Mucosa of gallbladder (tissue), 1 donor: ENCODE measurements at places on chromosomes 5 and 9. TPM values are rescaled to one million over a fixed set of nuclear protein-coding genes. Genes with fewer than 3 reads are reported as not detected.

The PDZD2 gene
- total RNA-seq = 2.7 TPM

The CDX1 gene
- total RNA-seq = 0.29 TPM

The PHYHD1 gene
- 14.6 TPM for total RNA-seq

The RLN2 gene
- not detected for total RNA-seq

The PCDHGB7 gene
- 15.5 TPM for total RNA-seq

GRCh38 chr9:126049088-126049487 lies 277.5 kb upstream of the MVB12B start:
- DNase-seq = no peak

DNA sequence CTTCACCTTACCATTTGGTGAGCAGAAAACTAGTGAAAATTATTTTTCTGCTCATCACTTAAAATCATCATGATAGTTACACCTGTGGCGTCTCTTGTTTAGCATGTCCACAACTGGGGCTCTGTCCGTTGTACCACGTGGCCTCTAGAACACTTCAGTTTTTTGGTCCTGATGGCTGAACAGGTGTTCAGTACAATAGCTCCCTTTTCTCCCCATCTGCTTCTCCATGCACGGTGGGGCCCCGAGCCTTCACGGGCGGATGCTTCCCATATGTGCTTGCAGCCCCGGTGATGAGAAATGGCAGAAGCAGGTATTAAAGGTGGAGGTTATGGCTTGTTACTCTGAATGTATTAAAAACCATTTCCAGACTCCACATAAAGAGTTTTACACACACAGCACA lies 304.1 kb downstream of the CWC27 start:
- no peak for DNase-seq

DNA sequence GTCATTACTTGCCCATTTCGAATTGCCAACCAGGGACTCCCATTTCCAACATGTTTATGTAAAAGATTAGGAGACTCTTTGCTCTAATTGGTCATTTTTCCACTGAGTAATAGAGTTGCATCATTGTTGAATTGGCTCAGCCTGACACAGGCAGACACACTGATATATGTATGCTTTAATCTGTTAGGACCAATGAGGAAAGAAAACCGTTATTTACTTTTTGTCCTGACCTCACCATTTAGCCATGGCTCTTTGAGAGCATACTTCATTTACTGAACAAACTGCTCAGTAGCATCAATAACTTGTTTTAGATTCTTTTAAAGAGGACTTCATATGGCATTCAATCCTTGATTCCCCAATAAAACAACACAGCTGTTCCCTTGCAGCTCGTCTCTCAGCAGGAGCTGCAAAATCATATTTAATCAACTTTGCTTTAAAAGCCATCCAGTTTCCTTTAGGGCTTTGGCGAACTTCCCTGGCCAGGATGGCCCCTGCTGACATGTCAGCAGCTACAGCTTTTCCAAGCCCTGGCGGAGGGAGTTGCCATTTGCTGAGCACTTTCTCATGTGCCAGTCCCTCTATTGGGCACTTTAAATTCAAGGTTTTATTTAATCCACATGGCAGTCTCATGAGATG lies 251.5 kb upstream of the TNC start:
- no peak for DNase-seq

GRCh38 chr5:122492675-122493074 lies 180.6 kb downstream of the SNCAIP start:
- no peak for DNase-seq

- DNase-seq = no peak
Observed at GRCh38 chr5:167565189-167565954, 726.1 kb upstream of the WWC1 start.

GRCh38 chr9:38048316-38048969 lies 20.6 kb downstream of the SHB start:
- no peak for DNase-seq

- DNase-seq = no peak
Observed at GRCh38 chr9:19223724-19224123, 6.8 kb upstream of the DENND4C start.

- DNase-seq = no peak
Observed at GRCh38 chr5:33073881-33074327, 362.8 kb downstream of the NPR3 start.

GRCh38 chr5:14806456-14806855 lies 65.1 kb downstream of the ANKH start:
- peak; percentile 21 for DNase-seq

- DNase-seq = no peak
Observed at GRCh38 chr5:65262649-65263059, 219.1 kb downstream of the ADAMTS6 start.
